SJCRH30 (cell line): ENCODE measurements at places on chromosomes 4 and X.

DNA sequence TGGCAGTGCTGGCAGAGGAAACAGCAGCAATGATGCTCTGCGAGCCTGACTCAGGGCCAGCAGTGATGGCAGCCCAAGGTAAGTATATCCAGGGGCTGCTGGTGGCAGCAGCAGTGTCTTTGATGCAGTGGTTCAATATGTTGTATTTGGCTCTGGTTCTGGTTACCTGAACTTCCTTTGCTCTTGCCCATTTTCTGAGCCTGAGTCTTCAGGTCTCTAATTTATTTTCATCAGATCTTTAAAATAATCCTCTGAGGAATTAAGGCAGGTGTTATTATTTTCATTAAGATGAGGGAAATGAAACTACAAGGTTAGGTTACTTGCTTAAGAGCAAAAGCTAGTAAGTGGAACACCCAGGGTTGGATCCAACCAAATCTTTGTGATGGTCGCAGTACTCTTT lies 102.8 kb upstream of the BMP2K start:
- H3K4me1 ChIP-seq = no peaks in the 10 kb centered on the region
- H3K27me3 ChIP-seq = no peaks in the 10 kb centered on the region
- no peak overlapping the region for H3K27ac ChIP-seq
- no peak for DNase-seq

- no peaks in the 10 kb centered on the region for H3K4me1 ChIP-seq
- H3K27ac ChIP-seq = no peak overlapping the region
- no peak for DNase-seq
- H3K4me3 ChIP-seq = no peak overlapping the region
- no peaks in the 10 kb centered on the region for H3K27me3 ChIP-seq
- H3K36me3 ChIP-seq = peaks cover 44% of the 10 kb centered on the region
Measured at GRCh38 chr4:3177426-3177825, 71.5 kb upstream of the MSANTD1 start.

- no peaks in the 10 kb centered on the region for H3K27me3 ChIP-seq
- H3K27ac ChIP-seq = no peak overlapping the region
- H3K4me3 ChIP-seq = no peak overlapping the region
- no peaks in the 10 kb centered on the region for H3K36me3 ChIP-seq
Measured at GRCh38 chrX:124699876-124700275, 353.5 kb downstream of the SH2D1A start.

GRCh38 chr4:77360451-77360850 lies 203.4 kb downstream of the CCNG2 start:
- DNase-seq = peak; percentile 13
- H3K4me3 ChIP-seq = no peak overlapping the region
- H3K27ac ChIP-seq = no peak overlapping the region
- H3K36me3 ChIP-seq = no peaks in the 10 kb centered on the region
- H3K27me3 ChIP-seq = 0 out of 2 replicates have a peak, but pooled peaks cover 12% of the 10 kb centered on the region

GRCh38 chr4:141133146-141133998 lies at the start of gene RNF150:
Gene RNF150, minus strand, starts transcription at chr4:141133469.
- no peaks in the 10 kb centered on the region for H3K27me3 ChIP-seq
- DNase-seq = peak; percentile 85
- H3K36me3 ChIP-seq = no peaks in the 10 kb centered on the region
- H3K4me1 ChIP-seq = peaks cover 6% of the 10 kb centered on the region
- H3K27ac ChIP-seq = peak within 1 kb of the TSS; percentile 80
